ENCODE measurements at places on chromosomes 12 and 14.

DNA sequence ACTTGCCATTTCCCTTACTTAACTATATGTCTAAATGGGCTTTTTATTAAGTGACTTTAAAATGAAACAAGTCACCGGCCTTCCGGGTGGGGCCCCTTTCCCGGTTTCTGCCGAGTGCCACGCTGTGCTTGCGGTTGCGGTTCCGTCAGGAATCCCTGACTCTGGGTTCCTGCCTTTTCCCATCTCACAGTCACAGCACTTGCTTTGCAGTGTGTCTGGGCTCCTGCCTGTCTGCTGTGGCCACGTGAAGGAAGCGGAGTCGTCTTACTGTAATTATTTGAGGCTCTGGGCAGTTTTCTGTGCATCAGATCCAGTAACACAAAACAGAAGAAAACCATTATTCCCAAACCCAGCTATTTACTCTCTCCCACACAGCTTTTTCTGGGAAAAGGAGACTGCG lies 44.0 kb upstream of the FRMD6 start:
- DNase-seq: no peak

DNA sequence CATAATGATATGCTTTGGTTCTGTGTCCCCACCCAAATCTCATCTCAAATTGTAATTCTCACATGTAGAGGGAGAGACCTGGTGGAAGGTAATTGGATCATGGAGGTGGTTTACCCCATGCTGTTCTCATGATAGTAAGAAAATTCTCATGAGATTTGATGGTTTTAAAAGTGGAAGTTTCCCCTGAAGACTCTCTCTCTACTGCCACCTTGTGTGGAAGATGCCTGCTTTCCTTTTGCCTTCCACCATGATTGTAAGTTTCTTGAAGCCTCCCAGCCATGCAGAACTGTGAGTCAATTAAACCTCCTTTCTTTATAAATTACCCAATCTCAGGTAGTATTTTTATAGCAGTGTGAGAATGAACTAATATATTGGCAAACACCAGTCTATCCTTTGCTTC lies 260.4 kb upstream of the PPFIA2 start:
- no peak for DNase-seq

DNA sequence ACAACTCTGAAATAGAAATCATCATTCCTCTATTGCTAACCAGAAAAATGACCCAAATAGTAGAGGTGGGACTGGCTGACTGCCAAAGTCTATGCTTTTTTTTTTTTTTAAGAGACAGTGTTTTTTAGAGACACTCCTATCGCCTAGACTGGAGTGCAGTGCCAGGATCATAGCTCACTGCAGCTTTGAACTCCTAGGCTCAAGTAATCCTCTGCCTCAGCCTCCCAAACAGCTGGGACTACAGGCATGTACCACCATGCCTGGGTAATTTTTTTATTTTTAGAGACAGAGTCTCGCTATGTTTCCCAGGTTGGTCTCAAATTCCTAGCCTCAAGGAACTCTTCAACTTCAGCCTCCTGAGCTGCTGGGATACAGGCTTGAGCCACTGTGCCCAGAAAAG lies 19.2 kb downstream of the NR2C1 start:
- DNase-seq: no peak

GRCh38 chr12:122042910-122043309 lies 21.2 kb downstream of the BCL7A start:
- DNase-seq: no peak

DNA sequence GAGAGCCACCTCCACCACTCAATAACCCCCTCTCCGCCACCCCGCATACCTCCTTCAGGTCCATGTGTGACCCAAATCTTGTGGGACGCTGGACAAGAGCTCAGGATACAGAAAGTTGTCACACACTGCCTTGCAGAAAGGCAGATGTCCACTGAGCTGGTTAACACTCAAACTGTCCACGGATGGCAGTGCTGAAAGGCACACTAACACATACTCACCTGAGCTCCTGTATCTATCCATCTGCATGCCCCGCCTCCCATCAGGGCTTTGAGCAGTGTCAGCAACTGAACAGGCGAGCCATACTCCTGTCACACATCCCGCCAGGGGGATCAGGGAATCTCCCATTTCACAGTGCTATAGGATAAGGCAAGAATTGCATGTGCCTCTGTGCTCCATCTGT lies 642.0 kb downstream of the GALC start:
- no peak for DNase-seq
